Sigmoid colon (tissue), 7 donors: ENCODE measurements at places on chromosomes 12 and 14. TPM values are rescaled to one million over a fixed set of nuclear protein-coding genes. Genes with fewer than 3 reads are reported as not detected.

GRCh38 chr12:89352242-89352491 is 134 bp downstream of the DUSP6 start:
- no peaks in the 10 kb centered on the region for H3K36me3 ChIP-seq
- peak overlapping the region; percentile 90 for H3K4me3 ChIP-seq
- DNase-seq: no peak

DNA sequence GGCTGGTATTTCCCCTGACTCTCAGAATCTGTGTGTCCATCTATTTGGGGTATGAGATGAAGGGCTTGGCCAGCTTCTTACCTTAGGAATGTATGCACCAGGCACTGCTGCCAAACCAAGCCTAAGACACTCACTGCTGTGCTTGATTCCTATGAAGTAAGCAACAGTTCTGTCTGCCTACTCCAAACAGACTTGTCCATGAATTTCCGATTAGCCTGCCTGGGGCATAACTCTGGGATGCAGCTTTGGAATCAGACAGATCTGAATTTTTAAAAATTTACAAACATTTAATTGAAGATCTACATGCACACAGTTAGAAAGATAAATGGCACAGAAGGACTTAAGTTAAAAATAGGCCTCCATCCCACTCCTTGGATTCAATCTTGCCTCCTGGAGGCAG is 59.5 kb upstream of the JDP2 start:
- no peak overlapping the region for H3K4me3 ChIP-seq
- H3K36me3 ChIP-seq: no peaks in the 10 kb centered on the region
- no peak overlapping the region for H3K27ac ChIP-seq
- DNase-seq: no peak

DNA sequence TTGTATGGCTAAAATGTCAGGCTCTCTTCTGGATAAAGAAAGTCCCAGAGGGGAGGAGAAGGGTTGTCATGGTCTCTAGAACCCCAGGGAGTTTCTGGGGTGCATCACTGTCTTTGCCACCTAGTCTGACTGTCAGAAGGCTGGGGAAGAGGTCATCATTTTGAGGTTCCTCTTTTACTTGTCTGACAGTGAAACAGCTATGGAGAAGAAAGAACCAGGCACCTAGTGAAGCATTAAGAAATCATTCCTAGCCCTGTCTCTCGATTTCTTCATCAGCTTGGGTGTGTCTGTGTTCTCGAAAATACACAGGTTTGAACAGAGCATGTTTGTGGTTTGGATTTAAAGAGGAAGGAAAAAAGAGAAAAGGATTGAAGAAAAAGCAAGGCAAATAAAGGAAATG is 158.7 kb upstream of the LRIG3 start:
- H3K4me3 ChIP-seq: no peak overlapping the region
- H3K4me1 ChIP-seq: no peaks in the 10 kb centered on the region
- H3K27ac ChIP-seq: no peak overlapping the region
- no peaks in the 10 kb centered on the region for H3K27me3 ChIP-seq
- DNase-seq: no peak
- H3K36me3 ChIP-seq: no peaks in the 10 kb centered on the region

GRCh38 chr14:53969326-53969725 is 12.7 kb upstream of the BMP4 start:
- H3K27ac ChIP-seq: no peak overlapping the region
- no peaks in the 10 kb centered on the region for H3K27me3 ChIP-seq
- no peak for DNase-seq
- no peak overlapping the region for H3K4me3 ChIP-seq
- no peaks in the 10 kb centered on the region for H3K36me3 ChIP-seq

- peaks cover 6% of the 10 kb centered on the region for H3K36me3 ChIP-seq
- peaks cover 90% of the 10 kb centered on the region for H3K4me1 ChIP-seq
- no peaks in the 10 kb centered on the region for H3K27me3 ChIP-seq
- no peak for DNase-seq
Measured at GRCh38 chr12:64633011-64633939, 23.0 kb downstream of the RASSF3 start.

DNA sequence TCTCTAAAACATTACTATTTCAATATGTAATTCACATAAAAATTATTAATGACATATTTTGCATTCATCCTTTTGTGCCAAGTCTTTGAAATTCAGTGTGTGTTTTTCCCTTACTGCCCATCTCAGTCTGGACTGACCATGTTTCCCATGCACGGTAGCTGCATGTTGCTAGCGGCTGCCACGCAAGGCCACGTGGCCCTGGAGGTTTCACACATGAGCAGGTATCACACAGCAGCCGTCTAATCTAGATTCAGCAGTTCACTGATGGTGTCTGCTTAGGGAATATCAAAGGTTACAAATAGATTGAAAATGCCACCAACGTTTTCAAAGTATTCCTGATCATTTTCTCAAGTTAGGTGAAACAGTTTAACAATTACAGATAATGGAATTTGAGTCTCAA is 234.8 kb upstream of the FKBP4 start:
- H3K36me3 ChIP-seq: peaks cover 4% of the 10 kb centered on the region
- peaks cover 7% of the 10 kb centered on the region for H3K4me1 ChIP-seq
- no peaks in the 10 kb centered on the region for H3K27me3 ChIP-seq
- H3K27ac ChIP-seq: no peak overlapping the region
- H3K4me3 ChIP-seq: no peak overlapping the region

- peak; percentile 75 for DNase-seq
- peak within 1 kb of the TSS; percentile 95 for H3K27ac ChIP-seq
- H3K4me1 ChIP-seq: peaks cover 55% of the 10 kb centered on the region
- no peaks in the 10 kb centered on the region for H3K27me3 ChIP-seq
- peak within 1 kb of the TSS; percentile 77 for H3K4me3 ChIP-seq
- no peaks in the 10 kb centered on the region for H3K36me3 ChIP-seq
Measured at GRCh38 chr12:106138633-106139421, at the start of gene NUAK1. Gene NUAK1 (minus strand): TSS chr12:106138954. CDS start chr12:106138653, 301 bp downstream.

DNA sequence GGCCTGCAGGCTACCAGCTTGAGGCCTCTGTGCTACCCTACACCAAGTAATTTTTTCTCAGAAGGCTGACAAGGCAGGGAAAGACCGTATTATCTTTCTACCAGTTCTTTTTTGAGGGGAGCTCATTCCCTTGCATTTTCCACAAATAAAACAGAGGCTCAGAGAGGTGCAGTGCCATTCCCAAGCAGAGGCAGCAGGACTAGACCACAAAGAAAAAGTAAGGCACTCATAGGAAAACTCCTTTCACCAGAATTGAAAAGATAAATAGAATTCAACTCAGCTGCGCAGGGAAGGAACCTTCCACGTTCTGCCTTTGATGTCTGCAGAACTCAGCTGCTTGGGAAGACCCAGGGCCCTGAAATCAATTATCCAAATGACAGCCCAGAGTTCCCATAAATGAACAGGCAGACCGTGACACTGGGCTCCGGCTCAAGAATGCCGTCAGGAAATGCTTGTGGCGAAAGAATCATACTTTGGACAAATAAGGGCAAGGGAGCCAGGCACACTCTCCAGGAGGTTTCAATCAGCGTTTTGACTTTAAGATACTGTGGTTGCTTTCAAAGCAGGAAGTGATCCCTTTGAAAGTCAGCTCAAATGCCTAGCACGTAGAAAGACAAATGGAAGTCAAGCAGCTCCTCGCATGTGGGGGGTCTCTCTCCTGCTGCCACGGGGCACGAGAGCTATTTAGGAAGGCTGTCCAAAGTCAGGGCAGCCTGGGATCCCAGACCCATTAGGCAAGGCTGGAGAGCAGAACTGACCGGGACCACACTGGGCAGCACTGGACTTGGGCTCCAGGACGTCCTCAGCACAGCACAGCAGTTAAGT is 14.0 kb downstream of the KCTD10 start:
- DNase-seq: peak; percentile 97
- peak overlapping the region; percentile 24 for H3K4me3 ChIP-seq
- peak overlapping the region; percentile 94 for H3K27ac ChIP-seq
- no peaks in the 10 kb centered on the region for H3K27me3 ChIP-seq

GRCh38 chr12:4506870-4507269 is 31.8 kb upstream of the RAD51AP1 start:
- H3K27ac ChIP-seq: no peak overlapping the region
- peaks cover 43% of the 10 kb centered on the region for H3K36me3 ChIP-seq

GRCh38 chr14:77206261-77206824 is 24.7 kb downstream of the TMEM63C start:
- no peak for DNase-seq
- H3K27me3 ChIP-seq: no peaks in the 10 kb centered on the region
- no peaks in the 10 kb centered on the region for H3K36me3 ChIP-seq

DNA sequence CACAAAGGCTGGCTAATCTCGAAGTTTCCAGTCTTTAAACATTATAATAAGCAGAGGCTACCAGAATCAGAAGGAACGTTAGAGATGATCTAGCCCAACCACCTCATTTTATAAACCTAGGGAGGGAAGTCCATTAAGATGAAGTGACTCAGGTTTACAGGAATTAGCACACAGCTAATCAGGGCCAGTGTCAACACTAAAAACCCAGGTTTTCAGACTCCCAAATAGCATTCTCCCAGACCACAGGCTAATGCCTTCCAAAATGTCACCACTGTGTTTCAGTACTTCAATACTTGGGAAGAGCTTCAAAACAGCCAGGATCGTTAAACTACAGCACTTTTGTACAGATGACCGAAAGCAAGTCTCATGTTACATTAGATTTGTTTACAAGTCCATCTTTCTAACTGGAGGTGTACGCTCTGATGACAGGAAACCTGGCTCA is 89.2 kb downstream of the FOXN3 start:
- H3K27ac ChIP-seq: no peak overlapping the region
- H3K4me1 ChIP-seq: peaks cover 11% of the 10 kb centered on the region
- DNase-seq: no peak
- H3K4me3 ChIP-seq: no peak overlapping the region
- no peaks in the 10 kb centered on the region for H3K27me3 ChIP-seq

- DNase-seq: no peak
- H3K27ac ChIP-seq: no peak overlapping the region
- no peaks in the 10 kb centered on the region for H3K36me3 ChIP-seq
Measured at GRCh38 chr12:109696485-109697269, 16.9 kb upstream of the FAM222A start.

DNA sequence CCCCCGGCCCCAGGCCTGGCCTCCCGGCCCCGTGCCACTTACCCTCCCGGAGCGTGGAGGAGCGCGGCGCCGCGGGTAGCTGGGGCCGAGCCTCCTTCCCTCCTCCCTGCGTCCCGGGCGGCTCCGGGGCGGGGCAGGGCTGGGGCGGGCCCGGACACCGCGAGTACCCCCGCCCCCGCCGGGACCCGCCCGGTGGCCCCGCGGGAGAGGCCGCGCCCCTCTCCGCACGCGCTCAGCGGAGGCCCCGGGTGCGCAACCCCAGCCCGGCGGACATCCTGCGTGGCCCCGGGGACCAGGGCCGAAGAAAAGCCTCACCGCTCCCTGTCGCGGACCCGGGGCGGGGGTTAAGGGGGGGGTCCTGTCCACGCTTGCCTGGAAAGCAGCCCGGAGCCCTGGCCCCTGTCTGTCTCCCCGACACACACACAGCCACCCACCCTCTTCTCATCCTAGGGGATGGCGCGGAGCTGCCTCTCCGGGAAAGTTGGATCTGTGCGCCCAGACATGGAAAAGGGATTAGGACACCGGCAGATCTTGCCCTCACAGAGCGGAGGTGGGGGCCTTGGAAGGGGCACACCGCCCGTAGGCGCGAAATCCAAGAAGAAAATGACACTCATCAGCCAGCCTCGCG is at the start of gene SYNE3:
SYNE3 (minus strand) TSS at position 97 of the 628 bp plus-strand sequence. CDS start 40,829 bp downstream, outside the sequence.
- H3K27me3 ChIP-seq: peaks cover 26% of the 10 kb centered on the region
- peak within 1 kb of the TSS; percentile 60 for H3K4me3 ChIP-seq
- H3K27ac ChIP-seq: peak within 1 kb of the TSS; percentile 67

DNA sequence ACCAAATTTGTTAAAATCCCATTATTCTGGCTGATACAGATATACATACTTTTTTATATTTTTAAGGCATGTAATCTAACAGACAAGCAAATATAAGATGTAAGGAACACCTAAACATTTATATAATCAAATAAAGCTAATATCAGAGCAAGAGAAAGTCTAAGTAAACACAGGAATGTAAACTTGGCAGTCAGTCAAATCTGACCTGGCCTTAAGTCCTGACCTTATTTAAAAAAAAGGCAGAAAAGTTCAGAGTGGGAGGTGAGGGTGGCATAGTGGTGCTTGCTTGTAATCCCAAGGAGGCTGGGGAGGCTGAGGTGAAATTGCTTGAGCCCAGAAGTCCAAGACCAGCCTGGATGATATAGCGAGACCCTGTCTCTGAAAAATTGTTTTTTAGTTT is 152.6 kb downstream of the DERA start:
- no peaks in the 10 kb centered on the region for H3K4me1 ChIP-seq
- no peak overlapping the region for H3K27ac ChIP-seq
- H3K36me3 ChIP-seq: no peaks in the 10 kb centered on the region
- no peak for DNase-seq
- no peaks in the 10 kb centered on the region for H3K27me3 ChIP-seq

DNA sequence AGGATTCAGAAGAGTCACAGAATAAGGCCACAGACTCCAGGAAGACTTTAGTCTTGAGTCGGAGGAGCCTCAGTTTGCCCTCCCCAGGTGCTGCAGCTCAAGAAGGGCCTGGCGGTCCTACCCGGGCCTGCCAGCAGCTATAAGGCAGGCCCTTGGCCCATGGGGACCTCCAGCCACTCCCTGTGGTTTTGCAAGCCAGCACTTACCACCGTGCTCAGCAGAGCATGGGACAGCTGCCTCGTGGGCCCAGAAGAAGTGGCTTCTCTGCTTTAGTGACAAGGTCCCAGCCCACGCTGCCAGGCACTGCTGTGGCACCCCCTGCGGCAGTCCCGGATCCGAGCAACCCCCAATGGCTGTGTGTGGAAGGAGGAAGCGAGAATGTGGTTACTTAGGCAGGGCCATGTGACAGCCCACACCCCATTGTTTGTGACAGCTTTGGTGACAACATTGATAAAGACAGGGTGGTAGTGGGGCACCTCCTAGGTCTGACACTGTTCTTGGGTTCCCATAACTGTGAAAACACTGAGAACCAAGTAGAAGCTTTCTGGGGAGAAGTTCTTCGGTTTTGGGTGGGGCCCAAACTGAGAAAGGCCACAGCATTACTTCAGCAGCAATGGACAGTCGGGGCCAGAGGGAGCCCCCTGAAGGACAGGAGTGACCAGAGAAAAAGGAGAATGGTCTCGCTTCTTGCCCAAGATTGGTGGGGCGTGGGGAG is at the start of gene SELPLG:
SELPLG (minus strand) TSS at position 361 of the 715 bp plus-strand sequence. CDS start 9,587 bp downstream, outside the sequence.
- peak within 1 kb of the TSS; percentile 50 for H3K27ac ChIP-seq
- H3K27me3 ChIP-seq: no peaks in the 10 kb centered on the region
- peak; percentile 81 for DNase-seq
- H3K4me3 ChIP-seq: no peak within 1 kb of the TSS

- DNase-seq: no peak
- H3K4me1 ChIP-seq: peaks cover 52% of the 10 kb centered on the region
- H3K27me3 ChIP-seq: no peaks in the 10 kb centered on the region
- H3K4me3 ChIP-seq: no peak overlapping the region
- peaks cover 39% of the 10 kb centered on the region for H3K36me3 ChIP-seq
Measured at GRCh38 chr12:54393743-54394142, 9.2 kb upstream of the ZNF385A start.

Gene ARF6
- total RNA-seq: 33.8 TPM

Gene MYO1H
- total RNA-seq: not detected

Gene ARHGEF25
- 108 TPM for total RNA-seq
